Activated T-helper 9 cell treated with anti-CD3 and anti-CD28 coated beads, Interleukin-2, amount 50 U/mL, for 16 hours (primary cell): ENCODE measurements at places on chromosomes 2 and 18.

- no peak for DNase-seq
Measured at GRCh38 chr2:13996527-13996926, 636.0 kb upstream of the LRATD1 start.

DNA sequence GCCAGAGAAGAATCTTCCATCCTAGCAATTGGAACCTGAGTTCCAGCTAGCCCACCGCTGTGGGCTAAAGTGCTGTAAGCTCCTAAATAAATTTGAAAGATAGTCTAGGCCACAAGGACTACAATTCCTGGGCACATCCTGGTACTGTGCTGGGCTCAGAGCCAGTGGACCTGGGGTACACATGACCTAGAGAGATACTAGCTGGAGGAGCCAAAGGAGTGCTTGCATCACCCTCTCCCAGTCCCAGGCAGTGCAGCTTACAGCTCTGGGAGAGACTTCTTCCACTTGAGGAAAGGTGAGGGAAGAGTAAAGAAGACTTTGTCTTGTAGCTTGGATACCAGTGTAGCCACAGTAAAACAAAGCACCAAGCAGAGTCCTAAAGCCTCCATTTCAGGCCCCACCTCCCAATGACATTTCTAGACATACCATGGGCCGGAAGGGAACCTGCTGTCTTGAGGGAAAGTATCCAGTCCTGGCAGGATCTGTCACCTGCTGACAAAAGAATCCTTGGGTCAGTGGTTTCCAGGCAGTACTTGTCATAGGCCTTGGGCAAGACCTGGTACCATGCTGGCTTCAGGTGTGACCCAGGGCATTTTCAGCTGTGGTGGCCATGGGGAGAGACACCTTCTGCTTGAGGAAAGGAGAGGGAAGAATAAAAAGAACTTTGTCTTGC, 89.5 kb downstream of the TMEM185B start:
- no peak for DNase-seq

GRCh38 chr18:9631814-9632496, 17.6 kb upstream of the PPP4R1 start:
- DNase-seq: no peak

- DNase-seq: no peak
Measured at GRCh38 chr2:191577605-191578004, 100.3 kb upstream of the NABP1 start.

DNA sequence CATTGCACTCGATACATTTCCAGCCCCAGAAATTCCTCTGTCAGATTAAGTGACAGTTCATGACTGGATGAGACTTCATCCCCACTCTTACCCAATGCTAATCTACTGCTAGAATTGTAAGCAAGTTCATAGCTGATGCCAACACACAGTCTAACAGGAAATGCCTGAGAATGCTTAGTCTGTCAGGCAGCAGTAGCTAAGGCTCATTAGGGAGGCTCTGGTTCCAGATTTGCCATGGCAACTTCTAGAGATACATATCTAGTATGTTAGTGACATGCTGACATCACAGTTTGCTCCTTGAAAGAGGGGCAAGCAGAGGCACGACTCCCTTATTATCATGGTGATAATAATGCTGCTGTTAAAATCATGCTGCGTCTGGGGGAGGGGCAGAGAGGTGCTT, 198.4 kb downstream of the RBM43 start:
- no peak for DNase-seq

DNA sequence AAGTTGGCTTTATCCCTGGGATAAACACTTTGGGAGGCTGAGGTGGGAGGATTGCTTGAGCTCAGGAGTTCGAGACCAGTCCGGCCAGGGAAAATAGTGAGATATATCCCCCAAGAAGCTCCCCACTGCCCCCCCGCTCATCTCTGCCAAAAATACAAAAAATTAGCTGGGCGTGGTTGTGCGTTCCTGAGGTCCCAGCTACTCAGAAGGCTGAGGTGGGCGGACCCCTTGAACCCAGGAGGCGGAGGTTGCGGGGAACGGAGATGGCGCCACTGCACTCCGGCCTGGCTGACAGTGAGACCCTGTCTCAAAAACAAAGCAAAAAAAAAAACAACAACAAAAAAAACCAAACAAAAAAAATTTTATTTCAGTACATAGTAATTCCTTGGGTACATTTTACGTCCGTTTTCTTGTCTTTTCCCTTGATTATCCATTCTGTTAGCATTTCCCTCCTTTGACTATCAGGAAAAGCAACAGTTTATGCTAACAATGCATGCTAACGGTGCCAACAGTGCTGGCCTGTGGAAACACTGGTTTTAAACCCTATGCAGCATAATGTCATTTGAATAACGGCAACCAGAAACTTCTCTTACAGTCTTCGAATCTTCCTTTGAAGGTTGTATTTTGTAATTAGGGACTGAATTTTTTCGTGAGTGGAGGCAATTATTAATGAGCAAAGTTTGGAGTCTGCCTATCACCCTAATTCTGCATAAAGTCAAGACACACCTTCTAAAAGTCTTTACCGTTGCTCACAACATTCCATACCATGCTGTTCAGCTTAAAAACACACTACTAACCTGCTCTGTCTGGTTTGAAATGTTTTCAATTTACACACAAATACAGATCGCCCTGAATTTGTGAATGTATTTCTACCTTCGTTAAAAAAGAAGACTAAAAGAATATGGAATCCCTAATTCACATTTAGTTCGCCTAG, 721 bp upstream of the MIB1 start:
- DNase-seq: no peak
